ENCODE measurements at places on chromosomes 11 and 22.

DNA sequence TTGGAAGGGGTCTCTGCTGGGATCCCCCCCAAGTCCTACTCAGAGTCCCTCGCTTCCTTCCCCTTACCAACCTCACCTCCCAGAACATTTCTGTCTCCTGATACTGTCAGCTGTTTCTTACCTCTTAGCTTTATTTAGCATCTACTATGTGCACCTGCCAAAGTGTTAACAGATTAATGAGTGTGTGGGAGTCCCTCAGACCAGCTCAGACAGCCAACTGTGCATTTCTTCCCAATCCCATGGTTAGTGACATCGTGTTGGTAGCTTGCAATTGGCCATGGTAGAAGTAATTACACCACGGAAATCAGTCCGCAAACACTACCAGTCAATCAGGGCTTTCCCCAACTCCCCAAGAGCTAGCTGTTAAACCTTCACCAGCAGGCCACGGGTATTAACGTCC is 150.6 kb downstream of the DSCAML1 start:
- DNase-seq = no peak

GRCh38 chr11:17019232-17019631 is 5.0 kb upstream of the PLEKHA7 start:
- no peak for DNase-seq

DNA sequence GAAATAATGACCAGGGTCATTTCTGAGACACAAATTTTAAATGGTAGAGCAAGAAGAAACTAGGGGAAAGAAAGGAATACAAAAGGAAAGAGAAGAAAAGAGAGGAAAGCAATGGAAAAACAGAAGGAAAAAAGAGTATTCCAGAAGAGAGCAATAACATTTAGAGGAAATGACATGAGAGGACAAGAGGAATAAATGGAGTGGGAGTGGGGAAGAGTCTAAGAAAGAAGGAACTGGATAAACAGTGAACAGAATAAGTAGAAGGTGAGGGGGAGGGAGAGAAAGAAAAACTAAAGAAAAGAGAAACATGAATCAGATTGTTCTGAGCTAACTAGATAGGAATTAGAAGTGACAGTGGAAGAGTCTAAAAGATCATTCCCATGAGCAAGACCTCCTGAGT is 28.4 kb downstream of the PRDM10 start:
- DNase-seq = no peak

DNA sequence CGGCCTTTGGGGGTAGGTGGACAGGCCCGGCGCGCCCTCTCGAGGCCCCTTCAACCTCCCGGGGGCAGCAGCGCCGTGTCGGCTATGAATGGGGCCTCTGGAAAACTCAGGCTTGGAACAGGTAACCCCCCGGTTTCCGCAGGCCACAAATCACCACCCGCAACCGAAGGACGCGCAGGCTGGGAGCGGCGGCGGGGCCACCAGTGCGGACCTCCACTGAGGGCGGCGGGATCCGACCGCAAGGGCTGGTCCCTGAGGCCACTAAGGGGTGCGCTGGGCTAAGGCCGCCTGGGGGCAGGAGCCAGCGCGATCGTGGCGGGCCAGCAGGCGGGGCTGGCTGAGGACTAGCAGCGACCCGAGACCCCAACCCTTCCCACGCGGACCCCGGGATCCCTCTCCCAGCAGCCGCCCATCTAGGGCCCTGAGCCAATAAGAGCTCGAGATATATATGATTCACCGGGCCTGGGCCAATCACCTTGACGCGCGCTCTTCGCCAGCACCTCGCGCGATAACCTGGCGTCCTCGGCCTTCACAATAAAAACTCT is 609 bp upstream of the ATF4 start:
- peak; percentile 99 for DNase-seq

- no peak for DNase-seq
These were observed 35.1 kb downstream of the FLI1 start for GRCh38 chr11:128728767-128729587.

- DNase-seq = no peak
These were observed 63.7 kb upstream of the NNMT start for GRCh38 chr11:114232400-114233059.

DNA sequence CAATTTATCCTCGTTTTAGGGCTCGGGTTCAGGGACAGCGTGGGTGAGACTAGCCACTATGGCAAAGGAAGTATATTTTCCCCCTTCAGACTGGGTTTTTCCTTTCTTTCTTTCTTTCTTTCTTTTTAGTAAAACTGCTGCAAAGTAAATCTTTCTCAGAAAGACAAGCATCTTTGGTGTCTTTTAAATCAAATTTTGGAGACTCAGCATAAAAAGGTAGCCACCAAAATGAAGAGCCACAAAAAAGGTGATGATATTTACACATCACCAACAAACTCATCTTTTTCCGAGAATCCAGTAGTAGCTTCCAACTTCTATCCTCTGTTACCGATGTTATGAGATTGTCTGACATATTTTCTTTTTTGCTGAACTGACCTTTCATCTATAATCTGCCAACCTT is 88.6 kb downstream of the MPPED2 start:
- DNase-seq = no peak

- DNase-seq = no peak
These were observed 11.0 kb upstream of the NECTIN1 start for GRCh38 chr11:119739975-119740374.

GRCh38 chr22:28488825-28489224 is 190.8 kb downstream of the TTC28 start:
- no peak for DNase-seq

DNA sequence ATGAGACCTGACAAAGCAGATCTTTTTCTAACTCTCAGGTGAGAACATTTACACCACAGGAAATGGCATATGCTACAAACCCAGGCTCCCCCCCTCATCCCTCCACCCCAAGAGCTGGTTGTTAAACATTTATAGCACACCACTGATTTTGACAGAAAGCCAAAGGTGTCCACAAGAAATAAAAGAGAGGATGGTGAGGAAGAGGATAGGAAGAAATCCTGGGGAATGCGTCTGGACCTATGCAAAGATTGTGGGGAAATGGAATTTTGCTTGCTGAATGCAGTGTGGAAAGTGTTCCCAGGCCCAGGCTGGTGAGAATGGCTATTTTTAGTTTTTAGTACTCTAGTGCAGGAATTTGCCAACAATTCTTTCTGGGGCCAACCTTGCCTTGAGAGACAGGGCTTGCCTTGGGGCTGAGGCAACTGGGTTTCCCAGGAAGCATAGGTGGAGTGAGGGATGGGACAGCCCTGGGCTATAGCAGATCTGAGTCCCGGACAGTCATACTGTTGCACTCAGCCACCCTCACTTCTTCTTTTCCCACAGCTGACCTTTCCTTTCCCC is 163.9 kb downstream of the ADAMTS15 start:
- no peak for DNase-seq

DNA sequence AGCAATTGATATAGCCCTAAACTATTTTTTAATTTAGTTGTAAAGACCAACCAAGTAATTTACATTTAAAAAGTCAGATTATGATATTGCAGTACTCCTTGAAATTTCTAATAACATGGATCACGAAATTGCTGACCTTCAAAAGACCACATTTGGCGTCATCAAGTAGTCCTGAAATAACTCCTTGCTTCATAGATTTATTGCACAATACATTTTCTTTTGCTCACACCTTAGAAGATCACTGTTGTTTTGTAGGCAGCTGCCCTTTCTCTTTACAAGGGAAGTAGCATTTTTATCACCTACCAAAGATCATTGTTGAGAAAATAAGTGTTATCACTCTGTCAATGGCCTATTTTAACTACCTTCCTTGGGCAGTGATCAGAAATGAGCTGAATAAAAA is 815.8 kb downstream of the METTL15 start:
- no peak for DNase-seq

- no peak for DNase-seq
These were observed 24.1 kb upstream of the PHOX2A start for GRCh38 chr11:72267956-72268617.

DNA sequence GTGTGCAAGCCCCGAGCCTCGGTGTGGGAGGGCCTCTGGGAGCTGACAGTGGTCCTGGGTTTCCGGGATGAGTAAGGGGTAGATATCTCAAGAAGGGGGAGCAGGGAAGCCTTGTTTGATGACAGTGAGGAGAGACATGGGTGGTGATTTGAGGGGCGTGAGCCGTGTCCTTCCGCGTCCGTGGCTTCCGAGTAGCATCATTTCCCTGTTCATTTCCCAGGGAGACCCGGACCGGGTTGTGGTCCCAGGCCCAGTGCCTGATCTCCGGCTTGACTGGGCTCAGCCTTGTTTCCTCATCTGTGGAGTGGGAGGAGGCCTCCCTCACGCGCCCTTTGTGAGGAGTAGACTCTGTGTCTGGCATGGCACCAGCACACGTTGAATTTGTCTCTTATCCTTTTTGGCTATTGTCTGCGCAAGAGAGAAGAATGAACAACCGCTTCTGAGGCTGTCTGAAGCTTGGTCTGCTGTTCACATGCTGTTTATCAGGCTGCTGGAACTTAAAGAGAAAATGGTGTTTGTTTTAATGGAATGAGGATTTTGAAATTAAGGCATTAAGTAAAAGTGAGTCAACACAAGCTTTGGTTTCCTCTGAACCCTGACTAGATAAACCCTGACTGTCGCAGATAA is 348.5 kb downstream of the TBC1D22A start:
- DNase-seq = no peak

GRCh38 chr22:39382410-39382809 is 17.2 kb upstream of the TAB1 start:
- DNase-seq = no peak

DNA sequence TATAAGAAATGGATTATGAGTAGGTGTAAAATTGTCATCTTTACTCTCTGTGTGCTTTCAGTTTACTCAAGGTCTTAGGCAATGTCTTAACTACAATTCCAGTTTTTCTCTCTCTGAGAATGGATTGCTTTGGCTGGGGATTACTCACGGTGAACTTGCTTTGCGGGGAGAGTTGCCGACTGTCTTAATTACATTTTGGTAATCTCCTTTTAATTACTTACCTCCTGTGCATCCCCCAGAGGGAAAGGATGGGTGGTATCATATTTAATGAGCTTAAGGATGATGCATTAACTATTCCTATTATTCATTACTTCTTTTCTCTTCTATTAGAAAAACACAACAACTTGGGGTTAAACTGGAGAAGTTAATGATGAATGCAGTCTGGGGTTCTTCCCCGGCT is 159.4 kb downstream of the MPPED1 start:
- DNase-seq = no peak

DNA sequence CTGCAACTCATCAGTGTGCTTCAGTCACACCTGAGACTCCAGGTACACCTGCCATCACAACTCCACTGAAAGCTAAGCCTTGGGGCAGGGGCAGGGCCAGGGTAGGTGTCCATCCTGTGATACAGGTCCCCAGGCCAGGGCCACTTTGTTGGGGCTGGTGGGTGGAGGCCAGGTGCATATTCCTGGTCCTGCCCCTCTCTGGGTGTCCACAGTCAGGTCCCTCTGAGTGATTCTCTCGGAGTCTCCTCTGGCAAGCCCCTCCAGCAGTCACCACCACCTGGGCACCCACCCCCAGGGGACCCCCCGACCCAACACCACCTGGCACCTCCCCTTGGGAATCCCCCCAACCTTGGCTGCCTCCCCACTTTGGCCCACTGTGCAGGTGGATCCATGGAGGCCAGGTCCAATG is 9.5 kb upstream of the ACR start:
- peak; percentile 3 for DNase-seq

- no peak for DNase-seq
These were observed 428.5 kb downstream of the TMEM135 start for GRCh38 chr11:87466223-87466622.

DNA sequence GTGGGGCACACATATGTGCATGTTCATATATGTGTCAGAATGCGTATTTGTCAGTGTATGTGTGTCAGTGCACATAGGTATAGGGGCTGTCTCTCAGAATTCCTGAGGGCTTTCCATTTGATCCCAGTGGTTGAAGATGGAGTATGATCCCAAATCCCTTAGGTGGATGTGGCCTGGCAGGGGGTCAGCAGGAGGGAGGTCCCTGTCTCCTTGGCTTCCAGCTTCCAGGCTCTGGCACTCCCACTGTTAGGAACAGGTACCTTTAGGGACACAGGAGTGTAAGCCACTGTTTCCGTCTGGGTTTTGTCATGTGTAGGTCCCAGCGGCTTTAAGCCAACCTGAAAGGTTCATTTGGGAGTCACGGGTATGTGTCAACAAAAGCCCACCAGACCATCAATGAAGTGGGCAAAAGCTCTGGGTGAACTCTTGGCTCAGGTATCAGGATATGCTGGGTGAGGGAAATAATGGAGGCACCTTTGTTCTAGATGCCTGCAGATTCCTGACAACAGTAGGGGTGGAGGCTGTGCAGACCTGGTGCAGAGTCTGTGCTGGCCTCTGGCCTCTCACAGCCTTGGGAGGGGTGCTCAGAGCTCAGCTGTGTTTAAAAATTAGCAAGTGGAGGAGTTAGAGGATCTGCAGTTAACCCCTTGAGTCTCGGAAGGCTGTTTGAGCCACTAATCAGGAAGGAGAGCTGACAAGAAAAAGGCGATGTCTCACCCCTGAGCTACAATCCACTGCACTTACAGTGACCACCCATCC is 9.0 kb downstream of the KCNQ1OT1 start:
- DNase-seq = no peak

DNA sequence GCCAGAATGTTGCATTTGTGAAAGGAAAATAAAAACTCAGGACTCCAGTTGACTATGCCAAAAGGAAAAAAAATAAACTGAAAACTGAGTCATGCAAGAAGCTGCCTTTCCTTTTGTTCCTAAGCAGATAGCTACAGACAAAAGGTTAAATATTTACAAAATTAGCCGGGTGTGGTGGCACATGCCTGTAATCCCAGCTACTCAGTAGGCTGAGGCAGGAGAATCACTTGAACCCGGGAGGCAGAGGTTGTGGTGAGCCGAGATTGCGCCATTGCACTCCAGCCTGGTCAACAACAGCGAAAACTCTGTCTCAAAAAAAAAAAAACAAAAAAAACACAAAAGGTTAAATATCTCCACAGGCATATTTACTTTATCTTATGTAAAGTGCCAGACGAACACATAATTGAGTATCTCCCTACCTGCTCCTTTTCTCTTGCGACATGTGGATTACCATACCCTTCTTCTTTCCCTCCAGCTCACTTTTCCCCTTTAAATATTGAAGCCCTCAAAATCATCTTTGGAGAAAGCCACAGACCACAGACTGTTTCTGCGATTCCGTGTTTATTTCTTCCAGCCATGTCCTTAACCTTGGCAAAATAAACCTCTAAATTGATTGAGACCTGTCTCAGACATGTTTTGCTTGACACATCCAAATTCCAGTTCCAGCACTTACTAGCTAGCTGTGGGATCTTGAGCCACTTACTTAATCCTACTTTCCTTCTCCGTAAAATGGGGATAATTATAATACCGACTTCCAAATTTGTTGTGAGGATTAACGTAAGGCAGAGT is 2.3 kb upstream of the SMPD1 start:
- DNase-seq = no peak

- no peak for DNase-seq
These were observed 85.5 kb downstream of the MN1 start for GRCh38 chr22:27716074-27716473.

GRCh38 chr11:119814766-119815165 is 85.8 kb upstream of the NECTIN1 start:
- no peak for DNase-seq

- DNase-seq = no peak
These were observed 328.3 kb downstream of the TBC1D22A start for GRCh38 chr22:47090591-47091245.

- no peak for DNase-seq
These were observed 265.4 kb downstream of the MIAT start for GRCh38 chr22:26922806-26923205.
